CD8-positive, alpha-beta T cell (primary cell): ENCODE measurements at places on chromosomes 4 and X.

- no peak for DNase-seq
Measured at GRCh38 chrX:124524852-124525251, 178.5 kb downstream of the SH2D1A start.

GRCh38 chr4:116829187-116829586 is 256.2 kb downstream of the TRAM1L1 start:
- no peak for DNase-seq

- DNase-seq: no peak
Measured at GRCh38 chrX:71251466-71251973, 2.4 kb downstream of the ZMYM3 start.

DNA sequence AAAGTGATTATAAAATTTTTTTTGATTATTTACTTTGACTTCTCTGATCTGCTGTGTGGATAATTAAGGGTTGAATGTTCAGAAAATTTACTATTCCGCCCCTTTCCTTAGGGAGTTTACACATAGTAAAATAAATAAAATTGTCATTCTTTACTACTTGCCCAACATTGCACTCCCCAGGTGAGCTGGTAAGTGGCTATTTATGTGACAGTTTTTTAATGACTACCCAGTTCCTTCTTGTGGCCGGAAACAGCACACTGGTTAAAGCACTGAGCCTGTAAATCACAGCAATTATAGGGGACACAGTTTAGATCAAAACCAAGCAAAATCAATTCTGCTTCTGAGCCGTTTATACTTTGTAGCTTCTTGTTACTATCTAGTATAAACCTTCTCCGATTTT is 158.1 kb downstream of the FHIP1A start:
- no peak for DNase-seq

GRCh38 chrX:109553862-109554261 is 17.2 kb downstream of the NXT2 start:
- no peak for DNase-seq

DNA sequence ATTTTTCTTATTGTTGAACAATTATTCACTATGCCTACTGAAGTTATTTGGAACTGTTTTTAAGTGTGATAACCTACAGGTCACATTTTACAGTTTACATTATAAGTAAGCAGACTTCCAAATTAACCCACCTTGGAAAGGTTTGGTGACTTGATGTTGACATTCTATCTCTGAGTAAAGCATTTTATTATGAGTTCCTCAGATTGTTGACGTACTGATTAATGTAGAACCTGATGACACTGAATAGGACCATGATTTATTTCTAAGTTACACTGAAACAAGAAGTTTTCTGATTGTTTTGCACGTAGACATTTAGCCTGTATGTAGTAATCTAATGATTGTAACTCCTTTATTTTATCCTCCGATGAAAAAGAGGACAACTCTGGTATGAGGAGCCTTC is 17.0 kb upstream of the CXCL3 start:
- DNase-seq: no peak

DNA sequence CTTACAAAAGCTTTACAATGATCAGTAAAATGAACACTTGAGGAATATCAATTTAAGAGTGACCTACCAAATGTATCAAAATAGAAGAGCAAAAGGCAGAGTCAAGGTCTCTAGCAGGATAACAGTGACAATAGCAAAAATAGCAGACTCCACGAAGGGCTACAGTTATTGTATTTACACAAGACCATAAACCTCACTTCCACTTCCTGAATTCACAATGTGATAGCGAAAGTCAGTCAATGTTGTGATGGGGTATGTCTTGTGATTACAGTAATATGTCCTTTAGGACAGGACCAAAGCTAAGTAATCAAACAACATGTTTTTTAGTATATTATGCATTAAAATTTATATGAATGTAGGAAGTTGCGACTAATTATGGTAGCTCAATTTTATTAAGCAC is 139.6 kb downstream of the IQCM start:
- DNase-seq: no peak

- DNase-seq: no peak
Measured at GRCh38 chr4:105895583-105896460, 551 bp downstream of the NPNT start.

GRCh38 chr4:81648576-81649275 is 177.0 kb upstream of the RASGEF1B start:
- DNase-seq: peak; percentile 60

- no peak for DNase-seq
Measured at GRCh38 chr4:183806341-183806740, 98.8 kb upstream of the STOX2 start.

- no peak for DNase-seq
Measured at GRCh38 chr4:186832906-186833305, 109.2 kb upstream of the FAT1 start.

DNA sequence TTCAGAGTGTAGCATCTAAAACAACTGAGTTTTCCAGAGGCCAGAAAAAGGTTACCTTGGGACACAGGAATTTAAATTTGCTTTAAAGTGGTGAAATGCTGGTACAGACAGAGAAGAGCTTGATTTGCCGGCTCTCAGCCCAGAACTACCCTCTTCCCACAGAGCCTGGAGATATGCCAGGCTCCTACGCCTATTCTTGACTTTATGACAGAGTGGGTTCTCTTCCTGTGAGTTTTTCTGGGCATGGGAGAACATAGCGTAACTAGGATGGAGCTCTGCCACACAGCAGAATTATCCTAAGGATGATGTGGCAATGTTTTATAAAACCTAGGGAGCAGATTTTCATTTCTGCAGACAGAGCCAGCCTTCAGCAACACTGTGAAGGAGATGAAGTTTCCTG is 241.8 kb downstream of the GRIA3 start:
- DNase-seq: no peak

- no peak for DNase-seq
Measured at GRCh38 chr4:159191989-159192388, 89.1 kb downstream of the RAPGEF2 start.

DNA sequence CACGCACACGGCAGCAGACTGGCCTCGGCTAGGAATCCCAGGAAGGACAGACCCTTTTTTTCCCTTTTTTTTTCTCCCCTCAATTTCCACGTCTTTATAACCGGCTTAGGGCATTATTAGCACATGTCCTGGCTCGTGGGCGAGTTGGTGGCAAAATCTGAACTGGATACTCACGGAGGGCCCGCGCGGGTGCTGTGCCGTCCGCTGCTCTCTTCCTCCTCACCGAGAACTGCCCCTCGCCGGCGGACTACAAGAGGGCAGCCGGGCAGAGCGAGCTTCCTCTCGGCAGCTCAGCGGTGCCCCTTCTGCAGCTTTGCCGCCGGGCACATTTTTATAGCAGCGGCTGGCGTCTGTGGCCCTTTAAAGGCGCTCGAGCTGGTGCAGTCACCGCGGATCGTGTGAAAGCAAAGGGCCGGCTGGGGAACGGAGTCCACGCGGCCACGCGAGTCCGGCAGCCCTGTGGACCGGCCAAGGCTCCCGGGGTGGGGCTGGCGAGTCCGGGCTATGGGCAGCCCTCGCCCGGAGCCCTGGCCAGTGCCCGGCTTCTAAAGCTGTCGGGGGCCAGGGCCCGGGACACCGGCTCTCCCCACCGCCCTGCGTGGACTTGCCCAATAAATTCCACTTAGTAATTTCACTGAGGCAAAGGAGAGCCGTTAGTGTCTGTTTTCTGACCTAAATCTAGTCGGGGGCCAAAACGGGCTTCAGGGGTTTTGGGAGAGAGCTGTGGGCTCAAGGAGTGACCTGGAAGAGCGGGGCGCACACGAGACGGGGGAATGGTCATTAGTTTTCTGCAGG is 1.3 kb upstream of the CITED1 start:
- DNase-seq: peak; percentile 45

DNA sequence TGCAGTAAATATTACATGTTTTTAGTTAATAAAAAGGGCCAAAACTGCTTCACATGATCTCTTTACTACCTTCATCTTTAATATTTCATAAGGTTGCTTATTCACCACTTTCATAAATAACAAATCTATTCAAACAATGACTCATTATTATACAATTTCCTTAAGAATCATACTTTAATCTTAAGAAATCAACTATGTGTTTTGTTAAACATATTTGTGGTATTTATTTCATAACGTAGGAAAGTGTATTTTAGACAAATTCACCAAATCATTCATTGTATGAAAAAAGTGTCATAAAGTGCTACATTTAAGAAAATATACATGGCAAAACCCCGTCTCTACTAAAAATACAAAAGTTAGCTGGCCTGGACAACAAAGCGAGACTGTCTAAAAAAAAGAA is 150.5 kb upstream of the RXFP1 start:
- no peak for DNase-seq

- no peak for DNase-seq
Measured at GRCh38 chr4:17636341-17636695, 21.9 kb downstream of the MED28 start.

- no peak for DNase-seq
Measured at GRCh38 chrX:26262121-26262523, 46.2 kb downstream of the MAGEB5 start.

- no peak for DNase-seq
Measured at GRCh38 chr4:80094191-80094590, 21.2 kb upstream of the ANTXR2 start.

DNA sequence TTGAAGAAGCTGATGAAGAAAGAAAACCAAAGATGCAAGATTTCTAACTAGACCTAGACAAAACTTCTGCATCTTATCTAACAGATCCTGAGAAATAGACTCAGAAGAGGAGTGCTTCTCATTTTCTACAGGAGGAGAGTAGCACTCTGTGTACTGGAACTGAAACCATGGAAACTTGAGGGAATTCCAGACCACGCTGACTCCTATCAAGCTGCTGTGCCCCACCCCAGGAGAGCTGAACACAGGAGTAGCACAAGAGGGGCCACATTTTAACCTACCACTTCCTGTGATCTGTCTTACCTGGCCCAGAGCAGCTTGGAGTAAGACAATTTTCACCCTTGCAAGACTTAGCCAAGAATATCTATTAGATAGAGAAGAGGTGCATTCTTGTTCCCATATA is 248.9 kb downstream of the SCFD2 start:
- no peak for DNase-seq

DNA sequence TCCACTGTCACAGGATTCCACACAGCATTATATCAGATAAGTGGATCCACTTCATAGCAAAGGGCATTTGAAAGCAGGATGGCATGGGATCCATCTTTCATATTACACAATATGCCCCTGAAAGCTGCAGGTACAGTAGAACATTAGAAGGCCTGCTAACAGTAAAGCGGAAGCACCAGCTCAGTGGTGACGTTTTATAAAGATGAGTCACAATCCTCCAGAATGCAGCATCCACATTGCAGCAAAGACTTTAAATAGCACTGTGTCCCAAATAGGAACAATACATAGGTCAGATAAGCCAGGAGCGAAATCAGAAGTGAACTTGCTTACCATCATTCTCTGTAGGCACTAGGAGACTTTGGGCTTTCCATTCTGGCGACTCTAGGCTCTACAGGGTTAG is 609.5 kb upstream of the FAT1 start:
- DNase-seq: no peak

GRCh38 chrX:135437867-135438733 is 16.4 kb downstream of the SMIM10L2A start:
- DNase-seq: no peak

DNA sequence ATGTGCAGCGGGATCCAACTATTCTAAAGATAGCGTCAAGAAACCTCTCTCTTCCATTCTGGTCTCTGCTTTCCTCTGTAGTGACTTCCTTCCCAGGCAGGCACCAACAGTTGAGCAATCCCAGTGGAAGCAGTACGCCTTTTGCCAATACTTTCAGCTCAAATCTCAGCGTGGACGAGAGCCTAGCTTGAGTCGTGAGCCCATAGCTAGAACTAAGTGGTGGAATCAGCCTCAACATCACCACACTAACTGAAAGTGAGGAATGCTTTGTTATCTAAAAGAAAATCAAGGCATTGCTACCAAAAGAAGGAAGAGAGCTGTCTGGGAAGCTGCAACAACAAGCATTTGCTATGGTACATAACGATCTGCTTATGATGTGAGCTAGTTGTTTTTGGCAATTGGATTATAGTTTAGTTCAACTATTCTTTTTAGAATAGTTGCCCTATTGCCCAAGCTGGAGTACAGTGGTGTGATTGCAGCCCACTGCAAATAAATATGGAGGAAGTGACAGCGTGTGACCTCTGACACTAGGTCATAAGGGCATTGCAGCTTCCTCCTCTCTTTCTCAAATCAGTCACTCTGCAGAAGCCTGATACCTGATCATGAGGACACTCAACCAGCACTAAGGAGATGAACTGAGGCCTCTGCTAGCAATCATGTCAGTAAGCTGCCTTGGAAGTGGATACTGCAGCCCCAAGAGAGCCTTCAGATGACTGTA is 24.7 kb upstream of the FRYL start:
- no peak for DNase-seq

- DNase-seq: no peak
Measured at GRCh38 chr4:183986291-183986970, 81.3 kb downstream of the STOX2 start.

DNA sequence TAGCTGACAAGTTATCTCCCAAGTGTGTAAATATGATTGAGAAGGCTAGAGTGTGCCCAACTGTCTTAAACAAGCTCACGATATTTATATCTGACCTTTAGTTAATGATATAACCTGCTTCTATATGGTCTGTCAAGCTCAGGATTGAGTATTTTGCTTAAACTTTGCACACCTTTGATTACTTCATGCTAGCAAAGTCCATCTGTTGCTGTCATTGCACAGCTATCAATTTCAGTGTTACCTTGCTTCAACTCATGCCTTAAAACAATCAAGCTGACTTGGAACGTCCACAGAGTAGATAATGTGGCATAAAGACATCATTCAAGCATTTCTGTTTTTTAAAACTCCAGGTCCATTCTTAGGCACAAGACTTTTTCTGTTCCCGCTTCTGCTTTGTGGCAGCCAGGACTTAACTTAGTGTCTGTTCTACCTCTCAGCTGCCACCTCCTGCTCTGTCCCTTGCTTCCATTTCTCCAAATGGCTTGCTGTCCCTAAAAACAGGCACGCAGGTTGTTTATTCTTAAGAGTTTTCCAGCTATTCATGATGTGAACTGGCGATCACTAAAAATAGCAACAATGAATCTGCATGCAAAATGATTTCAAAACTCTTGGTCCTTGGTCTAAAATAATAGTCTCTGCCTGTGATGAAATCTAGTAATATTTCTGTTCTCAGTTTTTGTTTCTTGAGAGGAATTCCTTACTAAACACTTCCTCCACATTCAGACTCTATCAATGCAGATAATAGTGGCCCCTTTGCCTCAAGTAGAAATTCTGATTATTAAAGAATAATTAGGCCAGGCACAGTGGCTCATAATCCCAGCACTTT is 16.3 kb upstream of the NEIL3 start:
- DNase-seq: no peak

- DNase-seq: peak; percentile 52
Measured at GRCh38 chr4:17324386-17324830, 187.5 kb downstream of the QDPR start.

GRCh38 chr4:95422436-95422835 is 126.3 kb downstream of the UNC5C start:
- no peak for DNase-seq

- DNase-seq: no peak
Measured at GRCh38 chr4:47505666-47506065, 20.6 kb downstream of the ATP10D start.

GRCh38 chrX:103540145-103540544 is 20.9 kb upstream of the RAB40A start:
- DNase-seq: no peak
